Fibroblast of skin of left quadriceps (primary cell): ENCODE measurements at places on chromosomes 13 and 19.

DNA sequence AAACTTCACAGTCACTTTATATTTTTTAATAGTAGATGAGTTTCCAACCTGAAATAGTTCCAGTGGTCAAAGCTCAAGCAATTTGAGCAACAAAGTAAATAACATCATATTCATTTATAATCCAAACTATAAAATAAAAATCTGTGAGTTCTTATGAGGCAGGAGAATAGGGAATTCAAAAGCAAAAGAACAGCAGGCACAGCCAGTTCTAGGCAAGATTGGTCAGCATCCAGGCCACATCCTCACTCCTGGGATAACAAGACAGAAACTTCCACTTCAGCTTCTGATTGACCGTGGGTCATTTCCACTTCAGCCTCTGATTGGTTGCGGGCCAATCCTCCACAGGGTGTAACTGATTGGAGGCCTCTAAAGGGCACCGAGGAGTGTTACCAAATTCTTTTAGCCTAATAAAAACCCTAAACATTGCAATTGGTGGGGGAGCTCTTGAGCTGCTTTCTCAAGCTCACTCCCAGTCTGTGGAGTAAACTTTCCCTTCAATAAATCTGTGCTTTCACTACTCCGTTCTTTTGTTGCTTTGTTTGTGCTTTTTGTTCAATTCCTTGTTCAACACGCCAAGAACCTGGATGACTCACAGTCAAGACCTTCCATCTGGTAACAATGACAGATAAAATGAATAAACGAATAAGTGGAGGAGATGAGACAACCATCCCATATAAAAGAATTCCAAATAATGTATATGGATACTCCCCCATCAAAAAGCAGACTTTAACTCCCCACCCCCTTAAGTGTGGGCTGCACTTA lies 42.6 kb upstream of the AMER2 start:
- no peak for DNase-seq

DNA sequence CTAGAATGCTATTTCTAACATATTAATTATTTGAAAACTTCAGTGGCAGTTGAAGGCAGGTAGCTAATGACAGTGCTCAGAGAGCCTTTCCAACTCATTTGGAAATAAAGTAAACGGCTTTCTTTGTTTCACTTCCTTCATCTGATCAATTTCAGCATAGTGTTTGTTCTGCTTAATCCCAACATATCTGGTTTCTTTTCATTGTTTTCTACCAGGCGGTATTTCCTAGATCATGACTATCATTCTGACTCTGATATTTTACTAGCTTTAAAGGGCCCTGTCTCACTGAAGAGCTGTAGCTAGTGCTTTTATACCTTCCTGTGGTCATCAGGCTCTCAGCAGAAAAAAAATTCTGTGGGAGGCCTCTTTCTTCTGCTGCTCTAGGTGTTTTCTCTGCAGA lies 178.6 kb downstream of the RBM26 start:
- DNase-seq: no peak

- no peak for DNase-seq
Measured at GRCh38 chr13:91708558-91708957, 310.1 kb downstream of the GPC5 start.

DNA sequence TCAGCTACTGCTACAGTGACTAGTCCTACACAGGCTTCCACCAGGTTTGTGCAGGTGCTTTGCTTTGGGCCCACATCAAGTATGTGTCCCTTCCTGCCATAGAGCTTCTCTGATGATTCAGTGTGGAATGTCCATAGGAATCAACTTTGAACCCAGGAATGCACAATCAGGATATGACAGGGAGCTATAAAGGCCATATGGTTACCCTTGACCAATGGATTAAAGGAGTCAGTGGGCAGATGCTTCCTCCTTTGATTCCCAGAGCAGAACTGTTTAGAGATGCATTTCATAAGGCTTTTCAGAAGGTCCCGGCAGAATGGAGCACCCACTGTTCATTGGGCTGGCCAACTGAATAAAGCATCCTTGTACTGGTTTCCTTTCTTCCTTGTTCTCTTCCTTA lies 145.2 kb upstream of the WASF3 start:
- DNase-seq: no peak

DNA sequence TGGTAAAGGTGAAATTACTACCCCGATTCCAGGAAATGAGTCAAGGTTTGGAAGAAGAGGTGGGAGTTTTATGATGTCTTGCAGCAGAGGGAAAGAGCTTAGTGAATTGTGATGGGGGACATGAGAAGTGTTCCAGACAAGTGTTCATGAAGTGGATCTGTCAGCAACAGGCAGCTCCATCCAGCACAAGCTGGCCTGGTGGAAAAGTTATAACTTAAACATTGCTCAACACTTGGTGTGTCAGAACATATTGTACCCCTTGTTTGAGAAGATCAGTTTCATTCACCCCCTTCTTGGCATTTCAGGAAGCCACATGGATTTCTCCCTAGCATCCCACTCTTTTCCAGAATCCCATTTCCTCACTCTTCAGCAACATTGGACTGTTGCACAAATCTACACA lies 222.0 kb downstream of the B3GLCT start:
- no peak for DNase-seq
